ENCODE measurements at places on chromosomes 11 and 22. TPM values are rescaled to one million over a fixed set of nuclear protein-coding genes. Genes with fewer than 3 reads are reported as not detected.
A peak's percentile ranks its signal among the peaks of the same experiment; 100 is the strongest.

Gene RFPL1
- not detected for total RNA-seq

- no peak for DNase-seq
Observed at GRCh38 chr22:19664406-19664805, 49.9 kb upstream of the SEPTIN5 start.

- no peak for DNase-seq
Observed at GRCh38 chr11:12064136-12064953, 46.0 kb upstream of the MICAL2 start.

Gene OOSP4A
- not detected for total RNA-seq

DNA sequence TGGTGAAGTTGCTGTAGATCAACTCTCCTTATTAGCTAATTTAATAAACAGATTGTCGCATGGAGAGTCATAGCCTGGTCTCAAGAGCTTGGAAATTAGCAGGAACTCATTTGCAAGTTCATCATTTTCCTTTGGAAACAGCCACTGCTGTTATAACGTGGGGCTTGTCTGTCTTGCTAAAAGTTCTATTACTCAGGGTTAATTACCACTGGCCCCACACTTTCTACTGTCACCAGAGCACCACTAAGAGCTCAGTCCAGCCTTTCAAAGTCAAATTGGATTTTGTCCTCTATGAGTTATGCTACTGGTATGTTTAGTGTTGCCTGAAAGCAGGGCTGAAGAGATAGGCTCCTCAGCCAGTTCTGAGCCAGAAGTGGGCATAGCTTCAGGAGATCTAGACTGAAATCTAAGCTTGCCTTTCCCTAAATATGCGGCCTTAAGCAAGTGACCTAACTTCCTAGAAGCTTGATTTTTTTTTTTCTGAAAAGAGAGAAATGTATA lies 292.2 kb downstream of the INSC start:
- no peak for DNase-seq

Gene KCTD14
- total RNA-seq = not detected

- no peak for DNase-seq
Observed at GRCh38 chr11:112797092-112797491, 164.1 kb upstream of the NCAM1 start.

- no peak for DNase-seq
Observed at GRCh38 chr22:39132871-39133524, 19.5 kb downstream of the CBX7 start.

DNA sequence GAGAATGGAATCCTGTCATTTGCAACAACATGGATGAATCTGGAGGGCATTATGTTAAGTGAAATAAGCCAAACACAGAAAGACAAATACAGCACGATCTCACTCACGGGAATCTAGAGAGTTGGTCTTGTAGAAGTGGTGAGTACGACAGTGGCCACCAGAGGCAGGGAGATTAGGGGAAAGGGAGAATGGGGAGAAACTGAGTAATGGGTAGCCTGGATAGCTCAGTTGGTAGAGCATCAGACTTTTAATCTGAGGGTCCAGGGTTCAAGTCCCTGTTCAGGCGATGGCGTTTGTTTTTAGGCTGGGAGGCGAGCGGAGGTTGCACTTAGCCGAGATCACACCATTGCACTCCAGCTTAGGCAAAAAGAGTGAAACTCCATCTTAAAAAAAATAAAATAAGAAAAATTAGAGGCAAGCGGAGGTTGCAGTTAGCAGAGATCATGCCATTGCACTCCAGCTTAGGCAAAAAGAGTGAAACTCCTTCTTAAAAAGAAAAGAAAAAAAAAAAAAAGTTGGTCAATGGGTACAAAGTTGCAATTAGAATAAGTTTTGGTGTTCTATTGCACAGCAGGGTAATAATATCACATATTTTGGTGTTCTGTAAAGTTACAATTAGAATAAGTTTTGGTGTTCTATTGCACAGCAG lies 95.7 kb upstream of the UBASH3B start:
- DNase-seq = no peak

DNA sequence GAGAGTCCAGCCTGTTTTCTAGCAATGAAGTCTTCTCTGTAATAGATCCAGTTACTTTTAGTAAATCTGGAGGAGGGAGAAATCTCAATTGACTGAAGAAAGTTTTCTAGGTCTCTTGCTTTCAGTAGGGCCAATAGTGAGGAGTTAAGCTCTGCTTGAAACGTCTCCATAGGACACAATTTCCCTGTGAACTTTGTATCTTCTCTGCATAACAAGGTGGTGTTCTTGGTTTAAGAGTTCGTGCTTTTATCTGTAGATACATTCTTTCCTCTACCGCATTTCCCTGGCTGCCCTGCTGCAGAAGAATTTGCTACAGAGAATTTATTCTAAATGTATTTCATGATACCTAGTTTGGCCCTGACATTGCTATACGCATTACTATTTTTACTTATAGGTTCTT lies 183.1 kb downstream of the ARHGAP42 start:
- no peak for DNase-seq

DNA sequence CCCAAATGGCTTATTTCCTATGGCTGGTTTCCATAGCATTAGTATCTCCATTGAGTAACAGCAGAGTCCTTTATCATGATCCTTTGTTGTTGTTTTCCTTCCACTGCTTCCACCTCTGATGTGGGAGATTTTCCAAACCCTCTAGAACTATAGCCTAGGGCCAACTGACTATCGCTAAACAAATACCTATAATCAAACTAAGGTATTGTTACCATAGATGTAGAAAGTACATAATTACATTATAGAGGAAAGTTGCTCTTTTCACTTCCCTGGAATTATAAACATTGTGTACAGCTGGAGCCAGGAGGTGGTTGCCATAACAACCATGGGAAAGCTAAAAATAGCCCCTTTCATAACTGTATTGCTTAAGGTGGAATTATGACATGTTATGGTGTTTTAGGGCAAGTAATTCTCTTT lies 47.0 kb upstream of the ALKBH3 start:
- no peak for DNase-seq

Gene BBS1
- total RNA-seq = 37.3 TPM

GRCh38 chr22:36955691-36956090 lies 42.3 kb downstream of the CSF2RB start:
- DNase-seq = no peak

Gene YPEL1
- total RNA-seq = 9.8 TPM

GRCh38 chr11:8375460-8375859 lies 111.8 kb upstream of the LMO1 start:
- no peak for DNase-seq

- no peak for DNase-seq
Observed at GRCh38 chr11:120505801-120506425, 5.6 kb upstream of the GRIK4 start.

DNA sequence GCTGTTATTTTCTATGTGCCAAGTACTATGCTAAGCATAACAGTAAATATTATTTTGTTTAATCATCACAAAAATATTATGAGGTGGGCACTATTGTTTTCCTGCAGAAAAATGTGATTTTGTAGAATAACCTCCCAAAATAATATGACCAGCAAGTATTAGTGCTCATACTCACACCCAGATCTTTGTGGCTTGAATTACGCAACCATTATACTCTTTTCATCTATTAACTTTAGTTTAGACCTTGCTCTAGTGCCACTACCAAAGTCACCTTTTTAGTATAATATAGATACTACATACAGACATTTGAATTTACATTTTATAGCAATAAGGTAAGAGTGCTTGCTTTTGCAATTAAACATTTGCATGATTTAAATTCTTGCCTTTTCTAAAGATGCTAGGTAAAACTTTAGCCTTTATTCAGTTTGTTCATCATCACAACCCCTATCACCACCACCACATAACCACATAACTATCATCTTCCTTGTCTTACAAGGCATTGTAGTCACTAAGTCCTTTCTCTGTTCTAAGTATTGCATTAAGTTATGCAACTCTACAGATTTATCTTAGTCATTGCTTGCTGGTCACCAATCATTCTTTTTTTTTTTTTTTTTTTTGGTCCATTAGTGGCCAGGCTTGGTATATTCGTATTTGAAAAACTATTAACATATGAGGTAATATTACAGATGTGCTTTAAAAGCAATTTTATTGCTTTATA lies 68.4 kb downstream of the GAS2 start:
- no peak for DNase-seq

Gene CSF2RB
- total RNA-seq = 1.2 TPM

- DNase-seq = peak; percentile 52
Observed at GRCh38 chr11:10858439-10859325, 829 bp upstream of the ZBED5 start.

- DNase-seq = peak; percentile 87
Observed at GRCh38 chr22:39148727-39149535, 3.5 kb downstream of the CBX7 start.
